ENCODE measurements at places on chromosomes 6 and 20.

- DNase-seq, result no peak
Measured at GRCh38 chr6:166529586-166529985, 56.9 kb downstream of the RAMACL start.

DNA sequence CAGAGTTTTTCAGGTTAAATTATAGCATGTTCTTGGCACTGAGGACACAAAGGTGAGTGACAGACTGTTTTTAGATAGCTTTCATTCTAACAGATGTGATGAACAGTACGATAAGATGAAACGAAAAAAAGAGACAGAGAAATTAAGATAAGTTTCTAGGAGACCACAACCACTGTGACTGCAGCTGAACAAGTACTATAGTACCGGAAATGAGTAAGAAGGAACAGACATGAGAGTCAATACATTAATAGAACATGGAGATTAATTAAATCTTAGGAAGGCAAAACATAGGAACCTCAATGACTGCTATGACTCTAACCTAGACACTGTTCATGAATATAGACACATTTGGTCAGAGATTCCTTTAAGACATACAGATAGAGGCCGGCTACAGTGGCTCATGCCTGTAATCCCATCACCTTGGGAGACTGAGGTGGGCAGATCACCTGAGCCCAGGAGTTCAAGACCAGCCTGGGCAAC is 40.2 kb downstream of the HBS1L start:
- DNase-seq, result no peak

DNA sequence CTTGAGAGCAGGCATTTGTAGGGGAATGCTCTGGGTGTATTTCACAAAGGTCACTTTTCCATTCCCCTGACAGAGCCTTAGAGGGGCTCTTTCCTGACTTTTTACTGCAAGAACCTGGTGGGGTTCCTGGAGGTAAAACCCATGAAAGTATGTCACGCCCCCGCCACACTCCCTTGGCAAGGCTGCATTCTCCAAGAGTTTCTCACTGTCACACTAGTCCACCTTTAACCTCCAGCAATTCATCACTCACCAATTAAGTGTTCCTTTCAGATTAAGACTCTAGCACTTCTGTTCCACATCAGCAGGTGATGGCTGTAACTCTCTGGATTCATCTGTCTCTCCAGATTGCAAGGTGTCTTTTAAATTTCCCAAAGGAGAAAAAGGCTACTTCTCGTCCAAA is 32.7 kb upstream of the NKX2-4 start:
- DNase-seq, result no peak

DNA sequence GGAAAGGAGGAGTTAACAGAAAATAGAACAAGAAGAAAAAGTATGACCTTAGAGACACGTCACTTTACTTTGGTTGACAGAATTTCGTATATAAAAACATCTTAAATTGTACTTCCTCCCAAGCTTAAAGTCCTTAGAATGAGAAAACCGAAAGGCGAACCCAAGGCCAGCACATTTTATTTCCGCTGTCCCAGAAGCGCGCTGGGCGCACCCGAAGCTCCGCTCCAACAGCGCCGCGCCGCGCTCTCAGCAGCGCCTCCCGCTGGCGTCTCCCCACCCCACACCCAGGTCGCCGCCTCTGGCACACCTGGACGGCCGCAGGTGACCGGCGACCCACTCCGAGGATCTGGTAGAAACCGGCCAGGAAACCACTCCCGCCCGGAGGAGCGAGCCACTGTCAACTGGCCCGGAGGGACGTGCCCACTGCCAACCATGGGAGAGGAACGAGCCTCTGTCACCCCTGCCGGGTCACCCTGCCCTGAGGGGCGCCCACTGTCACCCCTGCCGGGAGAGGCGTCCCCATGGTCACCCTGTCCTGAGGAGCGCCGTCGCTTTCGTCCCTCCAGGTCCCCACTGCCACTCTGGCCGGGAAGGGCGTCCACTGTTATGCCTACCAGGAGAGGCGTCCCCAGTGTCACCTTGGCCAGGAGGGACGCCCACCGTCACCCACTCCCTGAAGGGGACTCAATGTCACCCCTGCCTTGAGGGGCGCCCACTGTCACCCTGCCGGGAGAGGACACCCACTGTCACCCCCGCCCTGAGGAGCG is 824 bp downstream of the MPC1 start:
- DNase-seq, result peak; percentile 50

DNA sequence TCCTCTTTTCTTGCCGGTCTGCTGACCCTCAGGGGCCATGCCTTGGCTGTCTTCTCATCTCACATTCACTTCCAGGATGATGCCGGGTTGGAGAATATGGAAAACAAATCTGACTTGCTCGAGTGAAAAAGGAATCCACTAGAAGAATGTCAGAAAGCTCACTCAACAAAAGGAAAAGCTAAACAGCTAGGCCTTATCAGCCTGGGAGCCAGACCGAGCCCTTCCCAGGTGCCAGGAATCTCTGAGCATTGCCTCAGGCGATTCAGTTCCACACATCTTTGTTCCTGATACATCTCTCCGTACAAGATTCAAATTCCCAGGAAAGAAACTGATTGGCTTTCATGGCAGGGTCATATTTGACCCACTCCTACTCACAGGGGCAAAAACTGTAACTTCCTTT is 9.2 kb upstream of the OSER1 start:
- DNase-seq, result no peak

DNA sequence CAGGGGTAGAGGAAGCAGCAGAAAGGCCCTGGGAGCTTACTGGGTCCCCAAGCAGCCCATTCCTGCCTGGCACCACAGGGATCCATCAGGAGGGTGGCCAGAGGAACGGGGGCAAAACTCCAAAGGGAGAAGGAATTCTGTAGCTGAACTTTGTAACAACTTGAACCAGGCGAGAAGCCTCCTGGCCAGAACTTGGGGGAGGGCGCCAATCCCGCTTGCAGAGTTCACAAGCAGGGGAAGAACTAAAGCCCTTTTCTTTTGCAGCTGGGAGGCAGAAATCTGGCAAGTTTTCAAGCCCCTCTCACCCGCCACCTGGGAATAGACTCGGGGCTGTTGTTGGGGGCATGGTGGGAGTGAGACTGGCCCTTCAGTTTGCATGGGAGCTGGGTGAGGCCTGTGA is 189.1 kb downstream of the PHF3 start:
- DNase-seq, result no peak

- DNase-seq, result no peak
Measured at GRCh38 chr20:37314099-37314498, 24.6 kb downstream of the MANBAL start.

GRCh38 chr6:43037197-43037596 is 15.8 kb downstream of the RRP36 start:
- DNase-seq, result no peak

DNA sequence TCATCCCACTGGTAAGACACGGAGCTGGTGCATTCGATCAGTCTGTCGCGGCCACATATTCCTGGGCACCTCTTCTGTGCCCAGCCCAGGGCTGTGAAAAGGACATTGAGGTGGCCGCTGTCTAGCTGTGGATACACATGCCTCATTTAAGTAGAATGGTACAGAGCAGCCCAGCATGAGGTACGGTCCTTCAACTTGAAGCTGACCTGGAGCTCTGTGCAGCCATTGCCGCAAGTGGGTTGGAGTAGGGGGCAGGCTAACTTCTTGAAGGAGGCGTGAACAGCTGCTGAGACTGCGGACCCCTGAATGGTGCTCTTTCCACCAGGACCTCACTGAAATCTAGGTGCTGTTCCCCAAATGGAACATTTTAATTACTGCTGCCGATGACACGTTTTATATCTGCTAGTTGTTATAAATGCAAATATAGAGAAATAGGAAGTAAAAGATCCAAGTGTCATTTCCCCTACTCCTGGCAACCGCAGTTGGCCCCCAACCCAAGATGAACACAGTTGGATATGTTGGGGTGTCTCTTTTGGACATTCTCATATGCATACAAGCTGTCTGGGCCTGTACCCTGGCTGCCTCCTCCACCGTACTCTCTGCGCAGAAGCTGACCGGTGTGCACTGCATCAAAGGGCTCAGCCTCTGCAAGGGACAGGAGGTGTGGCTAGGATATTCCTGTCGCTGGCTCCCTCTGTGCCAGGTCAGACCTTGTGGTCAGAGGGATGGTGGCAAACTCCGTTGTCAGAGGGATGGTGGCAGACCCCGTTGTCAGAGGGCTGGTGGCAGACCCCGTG is 86.1 kb downstream of the CDC5L start:
- no peak for DNase-seq

GRCh38 chr6:79127660-79128059 is 49.6 kb upstream of the PHIP start:
- no peak for DNase-seq

GRCh38 chr6:158027590-158028285 is 46.1 kb downstream of the SYNJ2 start:
- DNase-seq, result no peak

GRCh38 chr20:62609279-62609720 is 33.0 kb upstream of the SLCO4A1 start:
- no peak for DNase-seq

DNA sequence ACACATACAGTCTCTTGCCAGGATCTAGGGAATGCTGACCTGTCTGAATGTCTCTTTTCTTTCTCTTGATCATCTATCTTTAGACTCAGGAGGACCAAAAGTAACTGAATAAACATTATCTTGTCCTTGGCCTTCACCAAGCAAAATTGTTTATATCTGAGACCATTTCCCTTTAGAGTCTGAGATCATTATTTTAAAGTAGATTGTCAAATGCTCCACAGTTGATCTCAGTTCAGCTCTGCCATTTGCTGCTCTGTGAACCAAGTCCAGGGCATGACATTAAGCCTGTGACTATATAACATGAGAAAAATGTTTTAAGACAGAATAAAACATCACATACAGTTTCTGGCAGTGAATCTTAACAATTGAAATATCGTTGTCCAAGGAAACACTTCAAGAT is 148.3 kb upstream of the NRSN1 start:
- no peak for DNase-seq

DNA sequence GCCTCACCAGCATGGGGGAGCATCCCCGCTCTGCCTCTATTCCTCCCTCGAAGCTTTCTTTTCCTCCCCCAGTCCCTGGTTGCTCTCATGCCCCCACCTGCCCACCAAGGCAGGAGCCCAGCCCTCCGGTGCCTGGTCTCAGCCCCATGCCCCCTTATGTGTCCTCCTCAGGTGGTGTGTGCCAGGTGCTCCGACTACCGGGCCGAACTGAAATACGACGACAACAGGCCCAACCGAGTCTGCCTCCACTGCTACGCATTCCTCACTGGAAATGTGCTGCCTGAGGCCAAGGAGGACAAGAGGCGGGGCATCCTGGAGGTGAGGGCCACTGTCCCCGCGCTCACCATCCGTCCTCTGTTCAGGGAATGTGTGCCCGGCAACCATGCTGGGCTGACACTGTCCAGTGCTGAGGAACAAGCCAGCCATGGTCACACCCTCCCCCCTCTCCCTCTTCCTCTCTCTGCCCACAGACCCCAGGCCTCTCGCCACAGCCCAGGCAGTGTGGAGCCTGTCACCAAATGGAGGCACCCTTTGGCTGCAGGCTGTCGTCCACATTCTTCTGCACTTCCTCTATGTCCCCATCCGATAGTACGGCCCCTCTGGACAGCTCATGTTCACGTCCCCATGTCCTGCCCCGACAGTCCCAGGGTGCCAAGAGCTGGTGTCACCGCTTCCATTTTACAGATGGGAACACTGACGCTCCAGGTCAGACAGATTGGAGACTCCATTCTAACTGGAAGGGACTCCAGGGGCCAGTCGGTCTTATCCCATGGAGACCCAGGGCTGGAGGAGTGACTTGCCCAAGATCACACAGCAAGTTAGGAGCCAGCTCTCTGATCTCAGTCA is 20.4 kb downstream of the FGD2 start:
- no peak for DNase-seq

GRCh38 chr6:101397199-101397598 is 3.7 kb downstream of the GRIK2 start:
- DNase-seq, result no peak

GRCh38 chr20:60001108-60001507 is 42.9 kb downstream of the CDH26 start:
- no peak for DNase-seq

- DNase-seq, result no peak
Measured at GRCh38 chr6:2697291-2697690, 53.4 kb downstream of the MYLK4 start.

GRCh38 chr6:35711731-35712130 is 23.0 kb upstream of the FKBP5 start:
- DNase-seq, result no peak

- DNase-seq, result no peak
Measured at GRCh38 chr20:36440370-36441026, 100.8 kb upstream of the MYL9 start.

DNA sequence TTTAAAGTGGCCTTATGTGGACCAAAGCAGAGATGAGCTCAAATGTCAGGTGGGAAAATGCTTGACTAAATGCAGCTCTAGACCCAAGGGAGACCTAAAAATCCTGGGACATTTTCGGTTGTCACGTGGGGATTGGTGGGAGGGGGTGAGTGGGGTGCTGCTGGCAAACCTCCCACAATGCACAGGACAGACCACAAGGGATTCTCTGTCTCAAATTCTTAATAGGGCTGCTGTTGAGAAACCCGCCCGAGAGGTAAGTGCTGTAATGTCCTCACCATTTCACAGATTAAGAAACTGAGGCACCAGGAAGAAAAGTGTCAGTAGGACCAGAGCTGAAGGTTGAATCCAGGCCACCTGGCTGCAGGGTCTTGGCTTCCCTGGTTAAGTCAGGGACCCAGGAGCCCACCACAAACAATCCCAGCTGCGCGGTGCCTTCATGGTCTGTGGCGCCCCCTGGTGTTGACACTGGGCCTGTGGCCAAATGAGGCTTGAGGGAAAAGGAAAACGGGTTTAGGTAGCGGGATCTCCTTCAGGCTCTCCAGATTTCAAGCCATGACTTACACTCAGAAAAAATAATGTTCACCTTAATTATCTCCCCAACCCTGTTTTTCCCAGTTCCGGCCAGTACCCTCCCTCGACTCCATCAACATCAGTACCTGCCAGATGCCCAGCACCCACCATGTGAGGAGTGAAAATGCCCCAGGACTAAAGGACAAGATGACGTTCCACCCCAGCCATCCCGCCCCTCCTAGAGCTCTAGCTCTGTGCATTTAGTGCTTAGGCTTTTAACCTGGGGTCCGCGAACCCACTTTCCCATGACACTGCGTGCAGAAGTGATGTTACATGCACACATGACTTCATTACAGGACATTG is 7.2 kb downstream of the HLA-G start:
- no peak for DNase-seq

- DNase-seq, result no peak
Measured at GRCh38 chr6:25717866-25718740, 36.4 kb upstream of the SLC17A4 start.

GRCh38 chr6:33446356-33446755 is 8.0 kb upstream of the ZBTB9 start:
- no peak for DNase-seq

- DNase-seq, result no peak
Measured at GRCh38 chr20:5786930-5787795, 37.0 kb downstream of the SHLD1 start.

DNA sequence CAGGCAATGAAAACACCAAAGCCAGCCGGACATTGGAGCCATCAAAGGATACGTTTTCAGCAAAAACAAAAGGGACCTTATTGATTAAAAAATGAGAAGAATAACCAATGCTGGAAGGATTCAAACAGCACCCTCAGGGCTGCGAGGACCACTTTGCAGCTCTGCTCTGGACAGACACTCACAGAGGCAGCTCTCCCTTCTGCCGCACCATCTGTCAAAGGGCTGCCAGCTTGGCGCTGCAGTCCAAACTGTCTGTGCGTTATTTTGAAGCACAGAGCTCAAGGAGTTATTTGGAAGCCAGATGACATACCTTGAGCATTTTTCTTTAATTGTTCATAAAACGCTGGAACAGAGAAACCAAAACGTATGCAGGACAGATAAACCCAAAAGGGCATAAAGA is 85.2 kb downstream of the KIF16B start:
- no peak for DNase-seq

Data from GF-D8 (cell line).